ENCODE measurements at places on chromosomes 3 and 15.

DNA sequence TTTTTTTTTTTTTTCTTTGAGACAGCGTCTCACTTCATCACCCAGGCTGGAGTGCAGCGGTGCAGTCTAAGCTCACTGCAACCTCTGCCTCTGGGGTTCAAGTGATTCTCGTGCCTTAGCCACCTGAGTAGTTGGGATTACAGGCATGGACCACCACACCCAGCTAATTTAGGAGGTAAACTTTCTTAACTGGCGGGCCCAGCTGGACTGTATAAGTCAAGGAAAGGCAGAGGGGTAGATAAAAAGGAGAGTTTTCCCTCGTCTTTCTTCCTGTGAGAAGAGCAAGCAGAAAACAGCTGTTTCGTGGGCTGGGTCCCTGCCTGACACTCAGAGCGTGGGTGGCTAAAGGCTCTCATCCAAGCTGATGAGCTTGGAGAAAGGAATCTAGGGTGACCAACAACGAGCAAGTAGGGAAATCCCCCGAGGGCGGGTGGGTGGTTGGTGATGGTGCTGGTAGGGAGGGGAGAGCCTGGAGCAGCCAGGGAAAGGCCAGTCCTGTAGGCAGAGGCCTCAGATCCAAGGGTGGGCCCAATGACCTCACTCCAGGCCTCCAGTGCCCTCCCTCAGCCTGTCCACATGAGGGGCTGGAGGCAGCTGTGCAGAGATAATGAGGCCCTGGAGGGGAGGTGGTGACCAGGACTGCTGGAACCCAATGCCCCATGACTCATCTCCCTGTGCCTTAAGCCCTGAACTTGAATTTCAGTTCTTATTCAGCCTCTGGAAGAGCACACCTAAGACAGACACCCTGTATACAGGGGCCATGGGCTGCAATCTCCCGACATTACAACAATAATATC lies 43.1 kb upstream of the LIMD1 start:
- DNase-seq: no peak

- no peak for DNase-seq
Observed at GRCh38 chr3:58631742-58632141, 34.8 kb downstream of the FAM3D start.

DNA sequence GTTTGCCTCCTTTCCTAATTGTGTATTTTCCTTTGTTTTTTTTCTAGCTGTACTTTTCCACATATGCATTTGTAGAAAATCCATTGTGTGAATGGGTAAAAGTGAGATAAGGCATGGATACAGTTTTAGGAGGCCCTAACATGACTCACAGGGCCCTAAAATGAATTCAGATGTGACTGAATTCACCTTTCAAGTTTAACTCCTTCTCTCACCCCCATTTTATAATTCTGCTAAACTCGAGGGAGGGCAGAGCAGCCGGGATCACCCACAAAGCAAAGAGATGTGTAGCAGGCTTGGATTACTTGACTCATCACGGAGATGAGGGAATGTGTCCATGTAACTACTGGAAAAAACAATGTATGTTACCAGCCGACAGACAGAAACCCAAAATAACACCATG lies 59.9 kb downstream of the FOXP1 start:
- no peak for DNase-seq

- DNase-seq: no peak
Observed at GRCh38 chr3:77392181-77392580, 352.3 kb downstream of the ROBO2 start.

DNA sequence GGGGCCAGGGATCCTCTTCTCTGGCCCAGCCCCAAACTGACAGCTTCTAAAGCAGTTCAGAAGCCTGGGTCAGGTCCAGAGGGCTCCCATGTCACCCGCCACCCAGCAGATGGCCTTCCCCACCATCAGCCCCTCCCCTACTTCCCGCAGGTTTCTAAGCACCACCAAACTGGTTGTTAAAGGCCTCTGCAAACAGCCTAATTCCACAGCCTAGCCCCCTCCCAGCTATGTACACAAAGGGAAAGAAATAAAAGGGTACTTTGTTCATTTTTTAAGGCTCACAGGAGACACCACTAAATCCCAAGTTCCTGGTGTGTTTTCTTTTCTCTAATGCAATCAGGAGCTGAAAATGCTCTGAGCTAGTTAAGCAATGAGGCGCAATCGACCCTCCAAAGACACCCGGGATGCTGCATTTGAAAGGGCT lies 30.6 kb downstream of the PLCH1 start:
- peak; percentile 27 for DNase-seq

DNA sequence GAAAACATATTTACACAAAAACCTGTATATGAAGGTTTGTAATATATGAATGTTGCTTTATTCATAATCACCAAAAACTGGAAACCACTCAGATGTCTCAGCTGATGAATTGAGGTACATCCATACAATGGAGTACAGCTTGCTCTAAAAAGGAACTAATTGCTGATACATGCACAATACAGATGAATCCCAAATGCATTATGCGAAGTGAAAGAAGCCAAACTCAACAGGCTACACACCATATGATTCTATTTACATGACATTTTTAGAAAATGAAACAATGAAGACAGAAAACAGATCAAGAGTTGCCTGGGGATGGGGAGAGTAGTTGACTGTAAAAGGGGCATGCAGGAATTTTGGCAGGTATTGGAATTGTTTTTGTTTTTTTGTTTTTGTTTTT lies 95.5 kb downstream of the IQCH start:
- DNase-seq: no peak

DNA sequence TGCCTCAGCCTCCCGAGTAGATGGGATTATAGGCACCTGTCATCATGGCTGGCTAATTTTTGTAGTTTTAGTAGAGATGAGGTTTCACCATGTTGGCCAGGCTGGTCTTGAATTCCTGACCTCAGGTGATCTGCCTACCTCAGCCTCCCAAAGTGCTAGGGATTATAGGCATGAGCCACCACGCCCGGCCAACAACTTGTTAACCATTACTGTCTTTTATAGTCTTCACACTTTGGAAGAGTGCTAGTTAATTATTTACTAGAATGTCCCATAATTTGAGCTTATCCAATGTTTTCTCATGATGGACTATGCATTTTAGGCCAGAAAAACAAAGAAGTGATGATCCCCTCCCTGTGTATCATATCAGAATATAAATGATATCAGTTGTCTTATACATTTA lies 288.6 kb upstream of the CBLB start:
- no peak for DNase-seq

DNA sequence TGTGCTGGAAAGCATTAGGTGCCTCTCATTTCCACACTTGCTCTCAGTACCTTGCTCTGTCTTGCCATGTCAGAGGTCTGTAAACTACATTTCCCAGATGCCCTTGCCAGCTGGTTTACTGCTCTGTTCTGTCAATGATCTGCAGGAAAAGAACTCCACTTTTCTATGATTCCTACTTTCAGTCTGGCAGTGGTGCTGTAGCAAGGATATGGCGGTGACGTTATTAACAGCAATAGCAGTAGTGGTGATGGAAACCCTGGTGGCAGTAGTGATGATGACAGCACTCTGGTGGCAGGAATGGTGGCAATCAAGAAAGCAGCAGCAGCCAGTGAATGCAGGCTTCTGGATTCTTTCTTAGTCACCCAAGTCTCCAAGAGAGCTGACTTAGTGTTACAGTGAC lies 665.2 kb downstream of the DIPK2A start:
- DNase-seq: no peak

DNA sequence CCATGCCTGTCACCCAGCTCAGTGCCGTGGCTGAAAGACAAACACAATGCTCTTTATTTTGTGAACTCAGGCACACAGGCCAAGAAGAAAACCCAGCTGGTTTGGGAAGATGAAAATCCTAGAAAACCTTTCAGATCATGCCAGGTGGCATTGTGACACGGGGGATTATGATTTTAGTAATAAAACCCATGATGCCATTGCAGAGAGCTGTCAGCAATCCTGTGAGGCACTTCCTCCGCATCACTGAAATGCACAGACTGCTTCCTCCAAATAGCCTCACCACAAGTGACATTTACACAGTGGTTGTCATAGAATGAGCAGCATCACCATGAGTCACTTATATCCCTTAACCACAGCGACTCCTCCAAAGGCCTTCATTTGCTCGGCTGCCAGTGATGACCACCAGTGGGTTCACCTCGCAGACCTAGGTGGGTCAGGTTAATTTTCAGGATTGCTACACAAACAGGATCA lies 22.7 kb downstream of the ABHD6 start:
- DNase-seq: no peak

DNA sequence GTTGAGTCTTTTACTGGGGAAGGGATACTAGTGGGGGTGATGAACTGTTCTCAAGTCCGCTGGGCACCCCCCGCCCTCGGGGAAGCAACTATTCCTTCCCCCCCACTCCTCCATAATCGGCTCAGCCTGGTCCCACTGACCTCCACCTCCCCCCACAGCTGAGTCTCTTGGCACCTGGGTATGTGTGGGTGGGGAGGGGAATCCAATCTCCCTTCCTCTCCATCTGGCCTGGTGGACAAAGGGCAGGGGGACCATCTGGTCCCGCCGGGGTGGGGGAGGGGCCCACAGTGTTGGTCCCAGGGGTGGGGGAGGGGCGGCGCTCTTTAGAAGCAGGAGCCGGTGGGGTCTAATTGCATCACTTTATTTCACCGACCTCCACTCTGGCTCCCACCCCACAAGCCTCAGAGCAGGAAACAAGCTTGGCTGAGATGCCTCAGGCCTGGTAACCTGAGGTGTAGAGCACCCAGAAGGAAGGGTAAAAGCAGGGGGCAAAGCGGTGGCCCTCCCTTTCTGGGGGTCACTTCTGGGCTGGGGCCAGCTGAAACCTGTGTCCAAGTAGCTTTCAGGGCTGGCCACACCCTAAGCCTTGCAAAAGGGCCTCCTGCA lies 1.0 kb upstream of the PCBP4 start:
- DNase-seq: no peak

- no peak for DNase-seq
Observed at GRCh38 chr3:85572426-85572825, 613.6 kb downstream of the CADM2 start.

GRCh38 chr15:28096670-28097431 lies 2.3 kb downstream of the OCA2 start:
- DNase-seq: no peak

DNA sequence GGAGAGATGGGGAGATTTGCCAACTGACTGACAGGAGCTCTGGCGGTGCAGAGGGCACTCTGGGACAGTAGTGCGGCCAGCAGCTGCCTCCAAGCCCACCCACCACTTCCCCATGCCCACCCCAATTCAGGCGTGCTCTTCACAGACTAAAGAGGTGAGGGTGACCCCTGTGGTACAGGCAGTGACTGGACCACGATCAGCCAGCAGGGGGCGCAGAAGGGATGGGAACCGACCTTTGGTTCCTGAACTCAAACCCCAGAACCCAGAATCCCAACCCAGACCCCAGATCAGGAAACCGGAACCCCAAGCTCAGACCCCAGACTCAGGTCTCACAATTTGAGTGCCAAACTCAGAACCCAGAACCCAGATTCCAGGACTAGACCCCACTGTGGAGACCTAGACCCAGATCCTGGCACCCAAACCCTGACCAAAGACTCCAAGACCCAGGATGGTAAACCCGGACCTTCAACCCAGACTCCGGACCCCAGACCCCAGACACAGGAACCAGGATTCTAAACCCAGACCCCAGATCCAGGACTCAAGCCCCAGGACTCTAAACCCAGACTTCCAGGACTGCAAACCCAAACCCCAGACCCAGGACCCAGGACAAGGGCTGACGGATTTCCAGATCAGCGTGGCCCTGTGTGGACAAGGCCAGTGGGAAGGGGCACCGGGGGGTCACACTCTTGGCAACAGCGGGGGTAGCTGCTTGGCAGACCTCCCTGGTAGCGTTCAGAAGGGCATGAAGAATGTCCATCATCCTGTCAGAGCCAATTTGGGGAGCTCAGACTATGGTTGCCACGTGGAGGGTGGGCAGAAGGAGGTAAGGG lies 3.7 kb upstream of the MYL3 start:
- peak; percentile 3 for DNase-seq

DNA sequence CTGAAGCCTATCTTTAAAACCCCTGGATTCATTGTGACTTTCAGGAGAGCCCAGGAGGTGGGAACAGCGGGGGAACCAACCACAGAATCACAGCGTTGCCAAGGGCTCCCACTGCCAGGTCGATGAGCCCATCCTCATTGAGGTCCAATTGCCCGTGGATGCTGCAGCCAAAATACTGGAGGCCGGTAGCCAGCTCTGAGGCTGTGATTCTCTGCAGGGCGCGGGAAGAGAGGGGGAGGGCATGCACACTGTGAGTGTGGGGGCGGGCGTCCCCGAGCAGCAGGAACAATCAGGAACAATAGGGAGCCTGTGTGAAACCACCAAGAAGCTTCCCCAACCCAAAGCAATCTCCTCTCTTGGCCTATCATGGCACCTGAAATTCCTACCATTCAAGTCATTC lies 53.4 kb downstream of the FEM1B start:
- no peak for DNase-seq

- DNase-seq: no peak
Observed at GRCh38 chr3:115380883-115381572, 233.9 kb upstream of the ZBTB20 start.

DNA sequence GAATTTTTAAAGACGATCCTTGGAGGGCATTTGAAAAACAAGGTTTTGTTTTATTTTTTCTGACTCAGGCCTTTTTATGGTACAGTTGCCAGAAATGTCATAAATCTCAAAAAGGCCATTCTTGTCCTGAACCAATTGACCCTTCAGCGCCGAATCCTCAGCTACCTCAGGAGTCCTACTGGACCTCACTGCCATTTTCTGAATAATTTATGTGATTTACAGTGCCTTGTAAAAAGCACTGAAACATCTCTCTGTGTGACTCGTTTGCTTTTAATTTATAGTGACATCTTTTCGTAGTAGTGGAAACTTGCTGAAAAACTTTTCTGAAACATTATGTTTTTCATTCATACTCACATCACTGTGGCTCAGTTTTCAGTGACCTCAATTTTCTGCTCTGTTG lies 72.2 kb upstream of the ARL6 start:
- DNase-seq: no peak

DNA sequence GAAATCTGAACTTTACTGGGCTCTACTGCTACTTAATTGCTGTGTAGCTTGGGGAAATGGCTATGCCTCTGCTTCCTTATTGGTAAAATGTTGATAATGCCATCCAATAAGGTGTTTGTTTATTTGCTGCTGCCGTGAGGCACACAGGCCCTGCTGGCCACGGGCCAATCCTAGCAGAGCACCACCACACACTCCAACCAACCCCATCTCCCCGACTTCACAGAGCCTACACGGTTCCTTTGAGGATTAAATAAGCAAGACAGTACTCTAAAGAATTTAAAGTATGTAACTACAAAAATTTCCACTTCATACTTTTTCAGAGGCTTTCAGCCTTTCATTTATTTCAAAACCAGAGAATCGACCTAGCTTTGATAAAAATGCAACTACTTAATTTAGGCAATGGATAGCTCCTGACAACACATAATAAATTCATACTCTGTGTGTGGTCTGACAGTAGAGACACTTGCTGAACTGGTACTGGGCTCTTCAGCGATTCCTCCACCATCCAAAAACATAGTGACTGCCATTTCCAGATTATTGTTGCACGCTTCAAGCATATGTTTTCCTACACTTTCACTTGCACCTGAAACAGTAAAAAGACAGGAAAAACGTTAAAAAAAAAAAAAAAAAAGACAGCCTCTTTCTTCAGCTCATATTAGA lies 25.3 kb downstream of the UBXN7 start:
- no peak for DNase-seq

GRCh38 chr15:63933522-63933921 lies 99.8 kb upstream of the HERC1 start:
- no peak for DNase-seq

- no peak for DNase-seq
Observed at GRCh38 chr3:55440104-55440708, 46.9 kb downstream of the WNT5A start.

Measured in NCI-H1694 (cell line).